Head of caudate nucleus (tissue), 42 donors: ENCODE measurements at places on chromosomes 5 and 9.

- DNase-seq = no peak
Measured at GRCh38 chr9:99030610-99031109, 74.3 kb upstream of the TGFBR1 start.

DNA sequence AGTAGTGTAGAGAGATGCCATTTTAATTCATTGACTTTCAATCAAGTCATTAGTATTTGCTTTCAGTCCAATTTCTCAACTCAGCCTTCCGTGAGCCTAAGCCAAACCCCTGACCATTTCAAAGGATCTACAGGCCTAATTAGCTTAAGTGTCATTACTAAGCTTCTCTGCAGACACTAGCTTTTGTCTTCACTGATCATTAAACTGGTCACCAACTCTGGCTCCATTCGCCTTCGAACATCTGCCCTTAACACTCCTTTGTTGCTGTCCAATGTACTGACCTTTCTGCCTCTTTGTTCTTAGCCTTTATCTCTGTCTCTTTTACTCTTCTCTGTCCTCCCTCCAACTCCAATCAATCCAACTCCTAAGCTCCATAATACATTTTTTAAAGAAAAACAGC lies 299.3 kb downstream of the DIRAS2 start:
- no peak for DNase-seq

DNA sequence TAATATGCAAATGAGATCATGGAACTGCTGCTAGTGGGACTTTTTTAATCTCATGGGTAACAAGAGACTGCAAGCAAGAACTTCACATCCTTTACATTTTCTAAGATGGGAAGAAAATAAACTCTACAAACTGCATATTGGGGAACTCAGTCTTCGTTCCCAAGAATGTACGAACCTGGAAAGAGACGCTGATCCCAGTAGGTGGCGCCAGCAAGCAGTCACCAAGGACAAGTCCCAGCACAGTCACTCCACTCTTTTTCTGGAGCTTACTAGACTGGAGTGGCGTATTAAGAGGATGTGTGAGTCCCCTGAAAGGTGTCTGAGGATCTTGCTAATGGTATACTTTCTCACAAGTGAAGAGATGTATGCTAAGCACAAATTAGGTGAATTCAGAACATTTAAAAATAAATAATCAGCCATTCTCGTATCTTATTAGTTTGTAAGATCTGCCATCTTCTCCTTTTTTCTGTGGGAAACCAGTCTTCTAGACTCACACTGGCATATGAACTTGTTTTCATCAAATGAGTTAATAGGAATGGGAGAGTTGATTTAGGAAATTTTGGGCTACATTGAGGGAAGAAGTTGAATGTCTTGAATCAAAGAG lies 16.0 kb upstream of the PUM3 start:
- DNase-seq = peak; percentile 82

DNA sequence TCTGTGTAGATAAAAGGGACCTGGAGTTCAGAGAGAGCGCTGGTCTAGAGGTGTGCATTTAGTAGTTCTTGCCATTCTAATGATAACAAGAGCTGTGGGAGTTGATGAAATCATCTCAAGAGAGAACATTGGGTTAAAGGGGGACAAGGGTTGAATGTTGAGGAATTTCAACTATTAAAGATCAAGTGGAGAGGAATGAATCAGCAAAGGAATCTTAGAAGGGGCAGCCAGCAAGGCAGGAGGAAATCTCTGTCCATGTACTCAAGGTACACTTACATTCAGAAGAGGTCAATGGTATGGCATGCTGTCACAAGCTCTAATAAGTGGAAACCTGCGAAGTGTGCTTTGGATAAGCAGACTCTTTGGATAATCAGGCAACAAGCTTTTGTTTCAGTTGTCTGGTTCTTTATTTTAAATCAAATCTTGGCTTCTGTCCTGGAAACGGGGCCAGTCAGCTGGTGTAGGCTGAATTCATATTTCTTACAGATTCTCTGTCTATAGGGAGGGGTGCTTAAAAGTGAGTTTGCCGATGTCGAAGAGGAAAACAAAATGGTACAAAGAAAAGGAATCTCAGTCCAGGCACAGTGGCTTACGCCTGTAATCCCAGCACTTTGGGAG lies 320.5 kb upstream of the CD180 start:
- DNase-seq = no peak

- DNase-seq = peak; percentile 38
Measured at GRCh38 chr5:61701877-61702602, 370.0 kb downstream of the ZSWIM6 start.

GRCh38 chr5:68770551-68770950 lies 323.3 kb upstream of the SLC30A5 start:
- DNase-seq = no peak

GRCh38 chr9:27395484-27395921 lies 98.6 kb upstream of the EQTN start:
- DNase-seq = no peak

DNA sequence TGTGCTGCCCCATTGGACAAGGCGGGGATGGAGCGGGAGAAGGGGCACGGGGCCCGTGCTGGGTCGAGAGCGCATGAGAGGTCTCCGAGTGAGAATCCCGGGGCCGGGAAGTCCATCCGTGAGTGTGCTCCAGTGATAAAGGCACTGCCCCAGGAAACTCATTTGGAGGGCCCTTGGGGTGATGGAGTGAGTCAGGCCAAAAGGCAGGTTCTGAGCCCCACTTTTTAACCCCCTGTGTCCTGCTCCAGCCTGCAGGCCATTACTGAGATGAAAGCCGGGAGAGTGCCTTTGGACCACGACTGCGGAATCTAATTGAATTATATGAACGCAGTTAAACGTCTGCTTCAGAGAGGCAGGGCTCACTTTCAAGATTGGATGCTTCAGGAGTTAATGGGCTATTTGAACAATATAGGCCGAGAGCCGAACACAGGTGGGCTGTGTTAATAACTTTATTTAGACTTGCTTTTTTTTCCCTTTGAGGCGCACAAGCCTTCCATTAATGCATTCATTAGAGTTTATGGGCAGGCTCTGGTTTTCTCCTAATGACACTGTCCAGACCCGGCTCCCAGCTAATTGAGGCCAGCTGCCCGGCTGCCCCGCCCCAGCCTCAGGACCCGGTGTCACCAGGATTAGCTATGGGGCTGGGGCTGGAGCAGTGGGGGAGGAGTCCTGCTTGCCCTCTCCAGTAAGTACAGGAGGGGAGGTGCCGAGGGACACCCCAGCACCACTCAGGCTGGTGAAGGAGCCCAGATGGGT lies 79.1 kb upstream of the LMX1B start:
- DNase-seq = no peak

DNA sequence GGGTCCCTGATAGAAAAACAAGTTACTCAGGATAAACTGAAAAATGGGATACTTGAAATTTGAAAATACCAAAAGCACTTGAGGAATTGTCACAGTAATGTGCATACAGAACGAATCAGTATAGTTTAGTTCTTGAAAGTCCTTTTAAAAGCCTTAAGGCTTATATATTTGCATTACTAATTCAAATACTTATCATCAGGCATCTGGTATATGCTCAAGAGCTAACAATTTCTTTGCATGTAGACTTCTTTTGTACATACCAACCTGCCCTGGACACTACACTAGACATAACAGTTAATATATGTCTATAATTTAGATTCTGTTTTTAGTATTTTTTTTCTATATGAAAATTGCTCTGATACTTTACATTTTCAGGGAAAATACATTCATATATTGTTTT lies 43.2 kb downstream of the SMIM15 start:
- DNase-seq = no peak

GRCh38 chr9:33187519-33188218 lies 20.5 kb upstream of the B4GALT1 start:
- DNase-seq = no peak

DNA sequence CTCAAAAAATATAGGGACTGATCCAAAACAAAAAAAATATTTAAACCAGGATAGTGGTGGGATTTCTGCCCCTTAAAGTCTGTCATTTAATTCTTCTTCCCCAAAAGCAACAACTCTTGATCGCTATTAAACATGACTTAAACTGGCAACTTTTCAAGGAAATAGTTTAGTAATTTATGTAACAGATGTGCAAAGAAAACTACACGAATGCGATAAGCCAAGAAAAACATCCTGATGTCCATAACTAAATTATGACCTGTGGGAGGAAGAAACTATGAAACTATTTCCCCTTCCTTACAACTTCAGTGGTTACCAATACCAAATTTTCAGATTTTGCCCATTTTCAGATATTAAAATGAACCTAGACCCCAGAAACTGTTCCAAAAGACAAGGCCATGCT lies 31.5 kb downstream of the CLINT1 start:
- no peak for DNase-seq

DNA sequence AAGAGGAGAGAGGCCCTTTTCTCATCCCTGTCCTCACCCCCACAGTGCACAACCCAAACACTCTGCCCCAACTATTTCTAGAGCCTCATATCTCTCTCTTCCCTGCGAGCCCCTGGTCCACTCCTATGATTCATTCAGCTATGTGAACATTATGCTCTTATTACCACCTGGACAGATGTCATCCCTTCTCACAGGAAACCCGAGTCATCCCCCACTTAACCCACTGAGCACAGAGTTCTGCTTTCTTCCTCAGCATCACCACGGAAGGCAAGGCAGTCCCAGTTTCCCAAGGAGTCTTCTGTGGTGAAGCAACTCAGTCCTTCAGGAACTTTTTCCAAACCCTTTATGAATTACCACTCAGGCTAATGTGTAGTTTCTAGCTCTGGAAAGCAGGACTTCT lies 1.3 kb downstream of the DNAI1 start:
- no peak for DNase-seq

DNA sequence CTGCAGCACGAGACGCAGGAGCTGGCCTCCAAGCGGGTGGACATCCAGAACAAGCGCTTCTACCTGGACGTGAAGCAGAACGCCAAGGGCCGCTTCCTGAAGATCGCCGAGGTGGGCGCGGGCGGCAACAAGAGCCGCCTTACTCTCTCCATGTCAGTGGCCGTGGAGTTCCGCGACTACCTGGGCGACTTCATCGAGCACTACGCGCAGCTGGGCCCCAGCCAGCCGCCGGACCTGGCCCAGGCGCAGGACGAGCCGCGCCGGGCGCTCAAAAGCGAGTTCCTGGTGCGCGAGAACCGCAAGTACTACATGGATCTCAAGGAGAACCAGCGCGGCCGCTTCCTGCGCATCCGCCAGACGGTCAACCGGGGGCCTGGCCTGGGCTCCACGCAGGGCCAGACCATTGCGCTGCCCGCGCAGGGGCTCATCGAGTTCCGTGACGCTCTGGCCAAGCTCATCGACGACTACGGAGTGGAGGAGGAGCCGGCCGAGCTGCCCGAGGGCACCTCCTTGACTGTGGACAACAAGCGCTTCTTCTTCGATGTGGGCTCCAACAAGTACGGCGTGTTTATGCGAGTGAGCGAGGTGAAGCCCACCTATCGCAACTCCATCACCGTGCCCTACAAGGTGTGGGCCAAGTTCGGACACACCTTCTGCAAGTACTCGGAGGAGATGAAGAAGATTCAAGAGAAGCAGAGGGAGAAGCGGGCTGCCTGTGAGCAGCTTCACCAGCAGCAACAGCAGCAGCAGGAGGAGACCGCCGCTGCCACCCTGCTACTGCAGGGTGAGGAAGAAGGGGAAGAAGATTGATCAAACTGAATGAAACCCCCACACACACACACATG lies 654 bp downstream of the PURA start:
- peak; percentile 27 for DNase-seq

DNA sequence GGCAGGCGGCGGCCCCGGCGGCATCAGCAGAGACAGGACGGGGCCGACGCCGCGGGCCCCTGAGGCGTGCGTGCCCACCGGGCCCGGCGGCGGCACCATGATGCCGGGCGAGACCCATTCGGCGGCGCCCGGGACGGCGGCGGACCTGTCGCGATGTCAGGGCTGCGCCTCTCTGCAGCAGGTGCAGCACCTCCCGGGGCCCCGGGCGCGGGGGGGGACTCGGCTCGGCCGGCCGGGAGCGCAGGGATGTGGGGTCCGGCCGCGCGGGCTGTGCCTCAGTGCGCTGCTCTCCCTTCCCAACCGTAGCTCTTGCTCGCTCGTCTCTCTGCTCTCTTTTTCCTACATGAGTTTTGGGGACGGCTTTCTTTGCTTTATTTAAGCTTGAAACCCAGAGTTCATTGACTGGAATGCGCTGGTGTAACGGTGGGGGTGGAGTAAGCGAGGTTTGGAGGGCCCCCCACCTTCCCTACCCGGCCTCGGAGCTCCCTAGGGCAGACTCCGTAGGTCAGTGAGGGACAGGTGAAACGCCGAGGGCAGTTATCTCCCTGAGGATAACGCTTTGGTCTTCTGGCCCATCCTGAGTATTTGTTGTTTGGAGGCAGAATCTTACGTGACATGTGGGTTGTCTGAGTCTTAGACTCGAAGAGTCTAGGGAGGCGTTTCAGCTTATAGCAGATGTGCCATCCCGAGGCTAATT lies 490 bp downstream of the ICE1 start:
- DNase-seq = no peak

- DNase-seq = no peak
Measured at GRCh38 chr5:42620579-42621216, 135.9 kb upstream of the CCDC152 start.

- DNase-seq = no peak
Measured at GRCh38 chr5:112006721-112007120, 249.7 kb upstream of the NREP start.

- no peak for DNase-seq
Measured at GRCh38 chr5:39521098-39521860, 96.5 kb upstream of the DAB2 start.

GRCh38 chr9:92807031-92807756 lies 42.6 kb upstream of the BICD2 start:
- DNase-seq = no peak

- no peak for DNase-seq
Measured at GRCh38 chr5:151504006-151504405, 56.6 kb downstream of the SLC36A1 start.

- no peak for DNase-seq
Measured at GRCh38 chr5:132692632-132692967, 18.8 kb downstream of the IL4 start.

- no peak for DNase-seq
Measured at GRCh38 chr5:135137146-135137915, 103.3 kb upstream of the PITX1 start.

DNA sequence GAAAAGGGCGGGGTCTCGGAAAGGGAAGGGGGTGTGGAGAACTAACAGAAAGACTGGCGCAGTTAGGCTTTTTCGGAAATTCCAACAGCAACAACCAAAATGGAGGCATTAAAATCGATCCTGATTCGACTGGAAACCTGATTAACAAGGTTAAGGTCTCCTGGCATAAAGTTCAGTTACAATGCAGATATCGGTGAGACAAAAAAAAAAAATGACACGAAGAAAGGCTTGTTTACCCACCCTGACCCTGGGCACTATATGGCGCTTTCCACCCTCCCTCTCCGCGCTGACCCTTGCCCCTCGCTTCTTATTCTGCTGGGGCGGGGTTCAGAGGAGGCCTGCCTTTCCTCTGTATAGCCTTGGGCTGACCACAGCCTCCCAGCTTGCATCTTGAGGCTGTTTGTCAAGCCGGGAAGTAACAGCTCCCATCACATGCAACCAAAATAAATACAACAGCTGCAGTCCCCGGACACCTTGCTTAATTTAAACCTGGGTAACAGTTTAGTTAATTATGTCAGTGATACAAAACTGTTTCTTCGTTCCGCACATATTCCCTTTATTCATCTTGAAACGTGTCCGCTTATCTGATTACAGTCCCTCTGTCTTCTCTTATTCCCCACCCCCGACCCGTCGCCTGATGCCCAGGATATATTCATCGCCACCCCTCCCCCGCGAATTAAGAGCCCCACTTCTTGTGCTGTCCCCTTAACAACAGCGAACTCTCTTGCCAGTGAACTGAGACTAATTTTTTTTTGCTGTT lies 795 bp upstream of the PJA2 start:
- peak; percentile 67 for DNase-seq
